ENCODE measurements at places on chromosomes 12 and 14.

DNA sequence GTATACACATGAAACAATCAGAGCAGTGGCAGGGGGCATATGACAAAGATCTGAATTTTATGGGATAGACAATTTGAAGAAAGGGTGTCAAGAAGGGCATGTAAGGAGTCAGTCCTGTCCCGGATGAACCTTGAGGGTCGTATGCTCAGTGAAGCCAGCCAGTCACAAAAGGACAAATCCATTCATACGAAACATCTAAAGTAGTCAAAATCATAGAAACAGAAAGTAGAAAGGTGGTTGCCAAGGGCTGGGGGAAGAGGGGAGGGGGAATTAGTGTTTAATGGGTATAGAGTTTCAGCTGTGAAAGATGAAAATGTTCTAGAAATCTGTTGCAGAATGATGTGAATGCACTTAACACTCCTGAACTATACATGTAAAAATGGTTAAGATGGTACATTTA is 157.5 kb downstream of the TGFB3 start:
- DNase-seq, result no peak

GRCh38 chr14:102625564-102626296 is 33.3 kb downstream of the RCOR1 start:
- no peak for DNase-seq

DNA sequence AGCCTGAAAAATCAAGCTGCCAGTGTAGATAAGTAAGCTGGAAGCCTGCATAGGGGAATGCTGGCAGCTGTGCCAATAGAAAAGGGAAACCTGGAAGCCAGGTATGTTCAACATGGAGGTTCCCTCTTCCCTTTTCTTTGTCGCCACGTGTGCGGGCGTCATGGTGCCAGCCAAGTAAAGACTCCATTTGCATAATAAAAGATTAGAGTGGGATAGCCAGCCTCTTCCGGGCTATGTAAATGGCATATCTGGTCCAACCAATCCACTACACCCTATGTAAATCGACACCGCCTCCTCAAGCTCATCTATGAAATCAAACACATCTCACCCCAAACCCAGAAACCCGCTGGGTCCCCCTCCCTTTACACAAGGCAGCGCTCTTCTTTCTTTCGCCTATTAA is 5.6 kb upstream of the ADGRD1 start:
- no peak for DNase-seq

GRCh38 chr14:31204593-31205534 is 2.7 kb downstream of the HECTD1 start:
- DNase-seq, result no peak

DNA sequence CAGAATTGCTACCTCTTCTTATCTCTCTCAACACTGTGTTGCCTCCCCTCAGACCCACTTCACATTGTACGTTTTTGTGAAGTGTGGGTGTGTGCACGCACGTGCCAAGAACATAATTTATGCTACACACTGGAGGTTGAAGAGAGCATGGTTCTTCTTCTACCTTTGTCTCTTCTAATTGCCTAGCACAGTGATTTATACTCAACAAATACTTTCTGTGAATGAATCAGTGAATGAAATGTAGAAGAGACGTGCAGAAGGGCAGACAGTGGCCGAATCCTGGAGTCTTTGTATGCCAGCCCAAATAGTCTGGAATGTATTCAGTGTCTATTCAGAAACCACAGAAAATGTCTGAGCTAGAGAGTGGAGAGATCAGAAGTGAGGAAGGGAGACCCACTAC is 4.6 kb upstream of the SAMD4A start:
- DNase-seq, result no peak

DNA sequence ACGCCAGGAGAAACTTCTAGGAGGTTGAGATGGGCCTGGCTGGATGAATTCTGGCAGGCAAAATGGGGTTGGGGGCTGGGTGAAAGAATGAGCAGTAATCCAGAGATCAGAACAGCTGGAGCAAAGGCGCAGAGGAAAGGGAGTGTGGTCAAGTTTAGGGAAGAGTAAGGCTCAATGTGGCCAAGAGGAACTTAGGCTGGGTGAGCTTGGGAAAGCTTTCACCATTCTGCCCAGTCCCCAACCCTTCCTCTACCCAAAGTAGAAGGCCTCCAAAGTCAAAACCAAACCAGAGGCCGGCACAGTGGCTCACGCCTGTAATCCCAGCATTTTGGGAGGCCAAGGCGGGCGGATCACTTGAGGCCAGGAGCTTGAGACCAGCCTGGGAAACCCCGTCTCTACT is 10.2 kb upstream of the RABGGTA start:
- no peak for DNase-seq

DNA sequence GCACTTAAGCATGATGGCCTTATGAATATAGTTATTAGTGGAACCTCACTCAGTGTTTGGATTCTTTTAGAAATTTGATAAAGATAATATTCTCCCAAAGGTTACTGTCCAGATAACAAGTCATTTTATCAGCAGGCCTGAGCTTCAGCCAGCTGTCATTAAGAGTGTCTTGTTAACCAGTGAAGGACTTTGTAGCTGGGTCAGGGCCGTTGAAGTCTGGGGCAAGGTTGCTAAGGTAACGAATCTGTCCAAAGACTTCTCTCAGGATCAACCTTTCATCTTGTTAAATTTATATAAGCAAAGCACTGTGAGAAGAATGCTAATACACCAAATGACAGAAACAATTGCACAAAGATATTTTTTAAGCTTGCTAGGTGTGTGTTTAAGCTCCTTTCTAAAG is 271.3 kb upstream of the TMPO start:
- DNase-seq, result no peak

DNA sequence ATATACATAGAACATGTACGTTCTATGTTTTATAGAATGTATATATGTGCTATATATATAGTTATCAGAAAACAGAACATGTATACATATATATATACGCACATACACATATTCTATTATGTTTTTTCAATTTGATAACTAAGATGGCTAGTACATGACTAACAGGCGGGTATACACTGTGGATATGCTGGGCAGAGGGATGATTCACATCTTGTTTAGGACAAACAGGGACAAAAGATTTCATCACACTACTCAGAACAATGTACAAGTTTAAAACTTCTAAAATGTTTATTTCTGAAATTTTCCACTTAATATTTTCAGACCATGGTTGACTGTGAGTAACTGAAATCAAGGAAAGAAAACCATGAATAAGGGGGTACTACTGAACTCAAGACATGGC is 17.4 kb downstream of the TIMELESS start:
- no peak for DNase-seq

GRCh38 chr12:91579516-91580263 is 397.1 kb upstream of the DCN start:
- DNase-seq, result no peak

- peak; percentile 28 for DNase-seq
Observed at GRCh38 chr14:90483571-90483974, 86.7 kb downstream of the CALM1 start.

DNA sequence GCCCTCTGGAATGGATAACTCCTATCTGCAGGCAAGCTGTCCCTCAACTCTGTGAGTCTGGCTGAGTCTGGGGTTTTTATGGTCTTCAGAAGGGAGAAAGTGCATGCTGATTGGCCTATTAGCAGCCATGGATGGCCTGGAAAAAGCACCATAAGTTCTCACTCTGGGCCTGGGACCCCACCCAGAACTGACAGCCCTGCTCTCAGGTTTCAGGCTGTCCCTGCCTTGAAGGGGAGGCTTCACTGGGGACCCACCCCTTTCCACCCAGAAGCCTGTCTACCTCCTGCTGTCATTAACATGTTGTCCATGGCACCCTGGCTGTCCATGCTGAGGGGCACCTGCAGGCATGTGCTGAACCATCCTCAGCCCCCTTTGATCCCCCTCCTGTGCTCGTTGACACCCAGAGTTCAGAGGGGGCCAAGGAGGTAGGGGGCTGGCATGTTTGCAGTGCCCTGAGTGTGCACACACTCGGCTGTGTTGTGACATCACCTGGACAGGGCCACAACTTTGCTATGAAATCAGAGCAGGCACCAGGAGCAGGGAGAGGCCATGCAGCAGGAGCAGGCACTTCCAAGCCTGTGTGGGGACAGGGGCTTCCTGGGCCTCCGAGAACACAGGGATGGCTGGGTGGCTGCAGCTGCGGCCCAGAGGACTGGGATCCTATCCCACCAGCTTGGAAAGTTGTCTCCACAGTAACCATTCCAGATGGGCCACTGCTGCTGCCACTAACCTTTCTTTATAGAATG is 84.7 kb downstream of the ACSS3 start:
- no peak for DNase-seq

DNA sequence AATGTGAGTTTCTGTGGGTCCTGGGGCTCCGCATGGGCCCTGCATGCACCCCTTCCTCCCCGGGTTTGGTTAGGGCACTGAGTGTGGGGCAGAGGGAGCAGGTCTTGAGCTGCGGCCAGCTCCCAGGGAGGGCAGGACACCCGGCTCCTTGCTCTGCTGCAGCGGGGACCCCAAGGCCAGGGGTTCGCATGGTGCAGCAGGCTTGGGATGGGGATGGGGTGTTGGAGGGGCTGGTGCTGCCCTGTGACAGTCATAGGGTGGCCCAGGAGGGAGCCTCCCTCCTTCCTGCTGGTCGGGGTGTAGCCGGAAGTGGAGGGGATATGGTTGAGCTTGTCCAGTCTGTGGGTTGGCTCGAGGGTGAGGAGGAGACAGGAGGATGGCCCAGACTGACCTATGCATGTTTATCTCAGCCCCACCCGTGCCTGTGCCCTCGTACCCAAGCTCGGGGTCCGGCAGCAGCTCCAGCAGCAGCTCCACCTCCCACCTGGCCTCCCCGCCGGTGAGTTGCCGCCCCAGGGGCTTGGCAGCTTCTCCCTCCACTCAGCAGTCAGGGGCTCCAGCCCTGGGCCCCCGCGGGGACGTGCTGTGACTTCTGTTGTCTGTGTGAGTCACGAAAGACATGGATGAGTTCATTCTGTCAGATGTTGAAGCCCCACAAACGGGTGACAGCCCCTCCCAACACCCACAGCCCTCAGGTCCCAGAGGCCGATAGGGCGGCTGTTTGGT is 16.0 kb downstream of the ULK1 start:
- DNase-seq, result no peak

GRCh38 chr12:13060581-13060980 is 16.4 kb downstream of the FAM234B start:
- no peak for DNase-seq

DNA sequence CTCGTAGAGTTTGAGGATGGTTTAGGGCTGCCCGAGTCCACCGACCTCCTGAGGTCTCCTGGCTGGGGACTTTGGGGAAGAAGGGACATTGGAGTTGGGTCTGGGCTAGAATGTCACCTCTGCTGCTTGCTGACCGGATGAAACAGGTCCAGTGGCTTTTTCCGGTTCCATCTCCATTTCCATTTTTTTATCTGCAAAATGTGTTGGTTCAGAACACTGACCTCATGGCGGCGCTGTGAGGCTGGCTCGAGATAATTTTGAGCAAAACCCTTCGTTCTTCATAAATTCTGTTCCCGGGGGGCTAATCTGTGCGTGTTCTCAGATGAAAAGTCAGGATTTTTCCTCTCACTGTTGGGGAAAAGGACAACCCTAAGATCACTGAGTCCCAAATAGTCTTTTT is 11.7 kb upstream of the MYL2 start:
- DNase-seq, result no peak

DNA sequence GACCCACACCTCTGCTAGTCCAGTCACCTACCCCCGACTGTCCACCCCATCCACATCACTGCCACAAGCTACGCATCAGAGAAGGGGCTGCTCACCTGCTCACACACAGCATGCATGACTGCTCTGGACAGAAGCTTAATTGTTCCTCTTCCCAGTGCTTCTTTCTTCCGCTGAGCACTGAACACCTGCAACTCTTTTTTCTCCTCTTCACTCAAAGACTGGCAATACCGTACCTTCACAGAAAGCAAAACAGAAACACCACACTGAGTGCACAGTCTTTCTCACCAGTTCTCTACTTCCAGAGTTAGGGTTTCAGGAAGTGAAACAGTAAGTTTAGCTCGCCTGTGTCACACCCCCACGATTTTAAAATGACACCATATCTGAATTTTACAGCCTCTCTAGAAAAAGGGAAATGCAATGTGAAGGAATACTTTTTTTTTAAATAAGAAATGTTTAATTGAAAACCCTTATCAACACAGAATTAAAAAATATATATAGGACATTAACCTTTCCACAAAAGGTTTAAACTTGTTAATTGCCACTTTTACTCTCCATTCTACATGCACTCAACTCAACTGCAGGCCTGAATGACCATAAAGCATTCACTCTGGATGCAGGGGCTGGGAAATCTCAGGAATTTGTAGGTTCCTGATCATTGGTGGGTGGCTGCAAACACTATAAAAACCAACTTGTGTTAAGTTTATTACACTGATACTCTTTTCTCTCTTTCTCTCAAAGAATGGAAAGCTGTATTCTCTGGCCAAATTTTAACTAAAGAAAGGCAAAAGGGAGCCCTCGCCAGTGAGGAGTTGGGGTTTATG is 120.0 kb downstream of the PRICKLE1 start:
- no peak for DNase-seq

- DNase-seq, result no peak
Observed at GRCh38 chr12:88172844-88173407, 30.8 kb downstream of the TMTC3 start.

- no peak for DNase-seq
Observed at GRCh38 chr12:130948751-130949150, 5.0 kb upstream of the ADGRD1 start.

DNA sequence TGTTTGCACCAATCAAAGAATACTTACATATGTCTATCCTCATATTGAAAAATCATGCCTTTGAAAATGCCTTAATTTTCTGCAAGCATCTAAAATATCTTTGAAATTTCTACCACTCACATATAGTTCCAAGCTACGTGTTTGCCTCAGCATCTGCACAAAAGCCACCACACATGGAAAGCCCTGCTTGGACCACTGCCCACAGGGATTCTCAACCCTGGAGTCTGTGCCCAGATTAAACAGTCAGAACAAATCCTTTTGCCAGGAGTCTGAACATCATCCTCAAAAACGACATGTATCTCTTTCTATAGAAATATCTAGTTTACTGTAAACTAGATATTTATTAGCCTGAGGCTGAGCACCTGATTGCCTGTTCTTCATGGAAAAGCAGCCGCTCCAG is 32.6 kb downstream of the ARMH4 start:
- DNase-seq, result no peak

DNA sequence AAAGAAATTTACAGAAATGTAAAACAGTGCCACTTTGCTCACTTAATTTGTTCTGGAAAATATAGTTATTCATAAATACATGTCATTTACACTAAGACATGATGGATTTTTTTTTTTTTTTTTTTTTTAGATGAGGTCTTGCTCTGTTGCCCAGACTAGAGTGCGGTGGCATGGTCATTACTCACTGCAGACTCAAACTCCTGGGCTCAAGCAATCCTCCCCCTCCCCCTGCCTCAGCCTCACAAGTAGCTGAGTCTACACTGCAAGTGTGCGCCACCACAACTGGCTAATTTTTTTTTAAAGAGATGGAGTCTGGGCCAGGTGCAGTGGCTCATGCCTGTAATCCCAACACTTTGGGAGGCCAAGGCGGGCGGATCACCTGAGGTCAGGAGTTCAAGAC is 101.2 kb downstream of the PPP2R5C start:
- no peak for DNase-seq

- DNase-seq, result no peak
Observed at GRCh38 chr14:102058146-102058545, 28.7 kb downstream of the HSP90AA1 start.

- no peak for DNase-seq
Observed at GRCh38 chr12:40103043-40103442, 2.8 kb downstream of the SLC2A13 start.
